Caki2 (cell line): ENCODE measurements at places on chromosomes 2 and 18.

DNA sequence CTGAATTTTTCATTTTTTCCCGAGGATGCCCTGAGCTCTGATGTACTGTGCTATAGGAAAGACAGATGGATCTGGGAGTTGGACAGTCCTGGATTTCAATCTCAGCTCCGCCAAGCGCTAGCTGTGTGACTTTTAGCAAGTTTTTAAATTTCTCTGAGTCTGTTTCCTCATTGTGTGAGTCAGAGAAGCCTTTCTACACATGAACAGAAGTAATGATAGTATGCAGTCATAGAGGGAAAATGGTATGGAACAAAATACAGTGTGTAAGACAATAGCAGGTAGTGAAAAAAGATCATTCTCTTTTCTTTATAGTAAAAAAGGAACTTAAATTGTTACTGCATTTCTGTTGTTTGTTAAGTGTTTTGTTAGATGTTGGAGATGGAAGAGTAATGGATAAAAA, 52.4 kb upstream of the PPM1B start:
- DNase-seq, result no peak

- no peak for DNase-seq
Measured at GRCh38 chr18:48452861-48453323, 43.7 kb upstream of the ZBTB7C start.

GRCh38 chr2:222193328-222193983, 105.3 kb downstream of the PAX3 start:
- no peak for DNase-seq

- DNase-seq, result no peak
Measured at GRCh38 chr2:27903649-27904404, 13.3 kb downstream of the BABAM2 start.

GRCh38 chr18:37552286-37552685, 13.3 kb downstream of the CELF4 start:
- DNase-seq, result no peak

- DNase-seq, result no peak
Measured at GRCh38 chr18:76445741-76446232, 49.3 kb downstream of the ZNF516 start.

- no peak for DNase-seq
Measured at GRCh38 chr2:179170901-179171300, 93.7 kb downstream of the SESTD1 start.

- no peak for DNase-seq
Measured at GRCh38 chr2:109102588-109103233, 26.3 kb upstream of the SH3RF3 start.

GRCh38 chr2:1150724-1151511, 200.3 kb downstream of the SNTG2 start:
- DNase-seq, result no peak

- DNase-seq, result no peak
Measured at GRCh38 chr2:211900518-211900917, 638.1 kb downstream of the ERBB4 start.

DNA sequence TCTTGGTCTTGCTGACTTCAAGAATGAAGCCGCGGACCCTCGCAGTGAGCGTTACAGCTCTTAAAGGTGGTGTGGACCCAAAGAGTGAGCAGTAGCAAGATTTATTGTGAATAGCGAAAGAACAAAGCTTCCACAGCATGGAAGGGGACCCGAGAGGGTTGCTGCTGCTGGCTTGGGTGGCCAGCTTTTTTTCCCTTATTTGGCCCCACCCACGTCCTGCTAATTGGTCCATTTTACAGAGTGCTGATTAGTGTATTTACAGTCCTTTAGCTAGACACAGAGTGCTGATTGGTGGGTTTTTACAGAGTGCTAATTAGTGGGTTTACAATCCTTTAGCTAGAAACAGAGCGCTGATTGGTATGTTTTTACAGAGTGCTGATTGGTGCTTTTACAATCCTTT, 88.0 kb upstream of the LTBP1 start:
- no peak for DNase-seq

- DNase-seq, result no peak
Measured at GRCh38 chr2:34936089-34936488, 1337.0 kb upstream of the FAM98A start.

DNA sequence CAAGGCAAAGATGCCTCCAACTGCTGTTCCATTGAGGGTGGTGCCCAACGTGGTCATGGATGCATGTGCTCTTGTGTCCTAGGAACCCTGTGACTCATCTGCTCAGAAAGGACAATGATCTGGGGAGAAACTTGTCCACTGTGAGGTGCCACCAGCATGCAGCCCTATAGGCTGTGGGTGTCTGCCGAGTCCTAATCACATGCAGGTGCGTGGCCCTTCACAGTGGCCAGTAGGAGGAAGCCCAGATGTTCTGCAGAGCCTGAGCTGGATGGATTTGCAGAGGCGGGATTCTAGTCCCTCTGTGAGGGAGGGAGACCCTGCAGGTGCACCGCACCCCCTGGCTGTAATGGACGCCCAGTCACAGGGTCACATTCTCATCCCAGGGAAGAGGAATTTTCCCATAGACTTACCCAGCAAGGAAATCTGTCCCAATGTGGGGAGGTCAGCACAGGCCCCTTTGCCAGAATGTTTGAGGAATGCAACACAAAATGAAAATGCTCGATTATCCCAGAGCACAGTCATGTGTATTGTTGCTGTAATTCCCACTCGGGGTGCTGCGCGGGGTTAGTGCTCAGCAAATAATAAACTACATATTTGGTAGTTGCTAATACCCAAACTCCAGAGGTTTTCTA, 13.9 kb downstream of the GDF7 start:
- no peak for DNase-seq

- no peak for DNase-seq
Measured at GRCh38 chr2:44786045-44786816, 155.3 kb upstream of the SIX3 start.

GRCh38 chr2:2993172-2993692, 384.4 kb downstream of the EIPR1 start:
- DNase-seq, result no peak

DNA sequence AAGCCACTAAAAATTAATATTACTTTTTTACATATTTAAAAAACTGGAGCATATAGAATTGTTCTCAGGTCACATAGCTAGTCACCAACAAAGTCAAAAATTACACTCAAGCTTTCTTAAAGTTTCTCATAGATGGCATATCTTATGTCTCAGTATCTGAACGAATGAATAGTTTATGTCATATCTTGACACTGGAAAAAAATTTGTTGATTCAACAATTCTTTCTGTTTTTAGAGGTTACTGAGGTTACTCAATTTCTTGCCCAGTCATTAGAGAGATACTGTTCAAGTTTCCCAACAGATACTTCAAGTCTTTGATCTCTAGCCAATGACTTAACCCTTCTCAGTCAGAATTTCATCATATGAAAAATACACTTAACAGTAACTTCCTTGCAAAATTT, 113.1 kb upstream of the XIRP2 start:
- no peak for DNase-seq

DNA sequence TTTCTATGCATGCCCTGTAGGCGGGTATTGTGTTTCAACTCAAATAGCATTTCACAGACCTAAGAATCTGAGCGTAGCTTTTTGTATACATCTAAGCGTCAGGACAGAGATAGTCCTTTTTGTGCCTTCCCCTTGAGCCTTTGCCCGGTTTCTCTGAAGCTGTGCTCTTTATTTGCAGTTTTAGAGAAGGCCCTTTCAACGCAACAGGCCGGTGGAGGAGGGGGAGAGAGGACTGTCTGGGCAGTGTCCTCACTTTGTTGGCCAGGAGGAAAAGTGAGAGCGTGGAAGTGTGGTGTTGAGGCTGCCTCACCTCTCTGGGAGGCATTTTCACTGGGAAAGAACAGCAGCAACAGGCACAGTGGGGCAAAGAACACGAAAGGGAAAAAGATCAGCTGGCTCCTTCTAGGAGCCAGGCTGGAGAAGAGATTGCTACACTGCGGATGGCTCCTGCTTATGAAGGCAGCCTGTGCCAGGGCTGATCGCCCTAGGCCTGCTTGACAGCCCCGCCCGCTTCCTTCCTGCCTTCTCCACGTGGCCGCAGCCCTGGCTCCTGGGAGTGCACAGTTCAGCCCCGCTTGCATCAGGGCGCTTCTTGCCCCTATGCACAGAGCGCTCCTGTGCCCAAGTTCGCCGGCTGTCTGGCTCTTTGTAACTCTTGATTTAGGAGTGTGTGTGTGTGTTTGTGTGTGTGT, 195.6 kb upstream of the POU3F3 start:
- no peak for DNase-seq

DNA sequence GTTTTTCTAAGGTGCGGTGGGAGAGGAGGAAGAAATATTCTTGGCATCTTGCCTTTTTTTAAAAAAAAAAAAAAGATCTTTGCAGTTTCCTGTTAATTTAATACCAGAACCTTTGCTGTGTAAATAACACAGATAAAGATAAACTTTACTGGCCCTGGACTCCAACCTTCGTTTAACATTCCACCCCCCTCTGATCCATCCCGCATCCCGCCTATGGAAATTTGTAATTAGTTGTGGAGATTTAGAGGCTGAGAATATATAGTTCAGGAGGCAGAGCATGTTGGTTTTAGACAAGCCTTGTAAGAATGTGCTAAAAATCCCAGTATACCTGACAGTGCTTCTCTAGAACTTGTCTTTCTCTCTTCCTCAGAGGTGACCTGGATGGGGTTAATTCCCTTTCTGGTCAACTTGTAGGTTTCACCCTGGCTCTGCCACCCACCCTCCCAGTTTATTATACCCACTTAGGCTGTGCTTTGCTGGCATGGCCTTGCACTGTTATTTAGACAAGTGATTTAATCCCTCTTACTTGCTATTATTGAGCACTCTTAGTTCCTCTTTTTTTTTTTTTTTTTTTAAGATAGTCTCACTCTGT, 2.9 kb upstream of the C2orf72 start:
- peak; percentile 24 for DNase-seq

- DNase-seq, result peak; percentile 99
Measured at GRCh38 chr2:95056461-95057459, 31.3 kb downstream of the MAL start.

DNA sequence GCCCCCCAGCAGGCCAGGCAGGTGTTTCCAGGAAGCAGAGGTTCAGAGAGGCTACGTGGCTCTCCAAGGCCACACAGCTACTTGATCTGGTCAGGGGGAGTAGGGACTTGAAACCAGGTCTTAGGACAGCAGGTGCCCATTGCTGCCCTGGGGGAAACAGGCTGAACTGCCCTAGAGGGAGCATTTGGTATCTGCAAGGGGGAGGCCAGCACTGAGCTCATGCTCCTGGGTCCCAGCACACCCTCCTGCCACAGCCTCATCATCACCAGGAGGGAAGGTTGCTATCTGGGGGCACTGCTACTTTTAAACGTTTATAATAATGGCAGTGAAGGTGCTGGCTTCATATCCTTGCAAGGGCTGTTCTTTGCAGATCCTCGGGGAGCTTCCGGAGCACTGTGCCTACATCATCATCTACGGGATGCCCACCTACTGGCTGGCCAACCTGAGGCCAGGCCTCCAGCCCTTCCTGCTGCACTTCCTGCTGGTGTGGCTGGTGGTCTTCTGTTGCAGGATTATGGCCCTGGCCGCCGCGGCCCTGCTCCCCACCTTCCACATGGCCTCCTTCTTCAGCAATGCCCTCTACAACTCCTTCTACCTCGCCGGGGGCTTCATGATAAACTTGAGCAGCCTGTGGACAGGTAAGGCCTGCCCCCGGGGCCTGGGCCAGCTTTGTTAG, 36.1 kb downstream of the ABCG8 start:
- no peak for DNase-seq

- DNase-seq, result no peak
Measured at GRCh38 chr2:149100739-149101699, 62.5 kb downstream of the LYPD6B start.

GRCh38 chr2:10597956-10598355, 91.8 kb downstream of the NOL10 start:
- DNase-seq, result no peak

DNA sequence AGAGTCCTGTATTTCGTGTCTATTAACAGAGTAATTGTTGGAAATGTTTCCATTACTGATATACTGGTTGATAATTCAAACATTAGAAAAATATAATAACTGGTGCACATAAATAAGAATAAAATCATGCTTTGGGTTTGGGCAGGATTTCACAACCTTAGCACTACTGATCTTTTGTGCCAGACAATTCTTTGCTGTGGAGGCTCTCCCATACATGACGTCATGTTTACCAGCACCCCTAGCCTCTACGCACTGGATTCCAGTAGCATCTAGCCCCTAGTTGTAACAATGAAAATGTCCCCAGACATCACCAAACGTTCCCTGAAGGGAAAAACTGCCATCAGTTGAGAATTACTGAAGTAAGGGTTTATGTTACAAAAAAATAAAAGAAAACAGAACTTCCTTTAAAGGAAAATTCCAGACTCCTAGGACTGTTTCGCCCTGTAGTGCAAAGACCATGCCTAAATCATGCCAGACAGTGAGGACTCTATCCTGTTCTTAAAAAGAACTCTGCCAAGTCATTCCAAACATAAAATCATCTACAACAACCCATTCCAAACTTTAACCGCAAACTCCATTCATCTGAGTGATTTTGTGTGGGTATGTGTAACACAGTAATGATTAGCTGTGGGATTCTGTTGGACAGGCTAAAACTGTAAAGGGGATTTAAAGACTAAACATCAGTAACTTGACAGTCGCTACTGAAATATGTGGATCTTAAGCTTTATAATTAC, 313.4 kb upstream of the CCDC68 start:
- DNase-seq, result no peak

DNA sequence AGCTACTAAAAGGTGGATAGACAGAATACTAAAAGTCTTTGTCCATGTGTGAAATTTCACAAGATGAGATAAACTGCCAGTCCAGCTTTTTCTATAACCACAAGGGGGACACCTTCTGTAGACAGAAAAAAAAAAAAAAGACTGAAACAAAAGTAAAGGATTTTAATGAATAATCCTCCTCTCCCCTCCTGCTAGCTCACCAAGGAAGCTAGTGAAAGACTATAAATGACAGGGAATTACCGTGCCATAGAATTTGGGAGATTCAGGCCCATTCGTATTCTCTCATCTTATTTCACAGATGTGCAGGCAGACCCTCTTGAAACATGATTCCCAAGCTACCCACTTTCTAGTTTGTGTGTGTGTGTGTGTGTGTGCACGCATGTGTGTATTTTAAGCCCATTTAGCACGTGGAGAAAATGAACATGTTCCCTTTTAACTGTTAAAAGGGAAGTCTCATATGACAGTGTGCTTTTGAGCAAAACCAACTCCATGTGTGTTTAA, 36.3 kb upstream of the SLC8A1 start:
- DNase-seq, result peak; percentile 72

DNA sequence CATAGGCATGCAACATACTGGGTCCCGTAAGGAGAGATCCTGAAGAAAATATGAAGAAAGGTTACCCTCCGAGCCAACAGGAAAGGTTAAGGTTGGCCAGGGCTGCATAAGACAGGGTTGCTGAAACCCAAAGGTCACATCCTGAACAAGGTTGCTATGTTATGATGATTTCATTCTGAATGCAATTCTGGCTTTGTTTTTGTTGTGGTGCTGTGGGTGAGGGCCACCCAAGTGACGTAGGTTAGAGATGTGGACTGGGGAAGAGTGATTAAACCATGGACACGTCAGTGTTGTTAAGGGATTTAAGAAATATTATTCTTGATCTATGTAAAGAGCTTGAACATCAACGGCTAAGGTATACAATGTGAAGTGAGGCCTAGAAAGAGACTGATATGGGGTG, 60.0 kb downstream of the ZEB2 start:
- no peak for DNase-seq

GRCh38 chr2:171741189-171741588, 53.9 kb downstream of the DYNC1I2 start:
- DNase-seq, result peak; percentile 10

- no peak for DNase-seq
Measured at GRCh38 chr2:235008584-235009044, 56.8 kb downstream of the SH3BP4 start.
